ENCODE measurements at places on chromosomes 4 and X. TPM values are rescaled to one million over a fixed set of nuclear protein-coding genes. Genes with fewer than 3 reads are reported as not detected.

DNA sequence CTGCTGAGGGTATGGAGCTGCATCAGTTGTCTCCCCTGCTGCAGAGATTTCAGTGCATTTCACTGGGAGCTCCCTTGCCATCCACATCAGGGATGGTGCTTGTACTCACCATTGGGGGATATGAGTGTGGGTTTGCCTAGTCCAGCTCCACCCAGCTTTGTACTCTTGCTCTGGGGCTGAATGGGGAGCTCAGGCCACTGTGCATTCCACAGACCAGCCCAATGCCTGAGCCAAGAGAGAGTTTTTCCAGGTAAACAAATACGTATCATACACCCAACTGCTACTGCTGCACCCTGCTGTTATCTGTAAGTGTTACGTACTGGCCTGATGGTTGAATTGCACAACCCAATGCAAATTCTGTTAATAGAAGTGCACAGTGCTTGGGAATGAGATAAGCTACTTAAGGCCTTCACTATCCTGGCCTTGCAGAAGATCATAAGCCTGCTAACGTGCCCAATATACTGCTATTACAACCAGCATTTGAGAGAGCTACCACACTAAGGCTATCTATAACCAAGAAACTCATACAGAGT, 205.0 kb upstream of the DMD start:
- no peak for DNase-seq

The SLC9B1 gene
- total RNA-seq, result 1.4 TPM

The CHRNA9 gene
- total RNA-seq, result 0.75 TPM

- no peak for DNase-seq
These were observed 77.1 kb downstream of the ZFYVE28 start for GRCh38 chr4:2341261-2341841.

DNA sequence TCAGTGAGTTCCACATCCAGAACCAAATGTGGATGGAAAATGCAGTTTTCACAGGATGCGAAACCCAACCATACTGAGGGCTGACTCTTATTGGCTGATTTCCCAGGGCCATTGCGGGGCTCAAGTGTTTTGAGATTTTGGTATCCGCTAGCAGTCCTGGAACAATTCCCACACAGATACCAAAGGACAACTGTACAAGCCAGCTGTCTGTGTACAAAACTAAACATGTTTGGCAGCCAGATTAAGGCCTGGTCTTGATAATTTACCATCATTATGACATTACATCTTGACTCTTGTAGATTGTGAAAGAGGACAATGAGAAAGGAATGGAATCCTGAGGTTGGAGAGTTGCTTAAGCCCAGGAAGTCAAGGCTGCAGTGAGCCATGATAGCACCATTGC, 121.9 kb downstream of the DKK2 start:
- no peak for DNase-seq

DNA sequence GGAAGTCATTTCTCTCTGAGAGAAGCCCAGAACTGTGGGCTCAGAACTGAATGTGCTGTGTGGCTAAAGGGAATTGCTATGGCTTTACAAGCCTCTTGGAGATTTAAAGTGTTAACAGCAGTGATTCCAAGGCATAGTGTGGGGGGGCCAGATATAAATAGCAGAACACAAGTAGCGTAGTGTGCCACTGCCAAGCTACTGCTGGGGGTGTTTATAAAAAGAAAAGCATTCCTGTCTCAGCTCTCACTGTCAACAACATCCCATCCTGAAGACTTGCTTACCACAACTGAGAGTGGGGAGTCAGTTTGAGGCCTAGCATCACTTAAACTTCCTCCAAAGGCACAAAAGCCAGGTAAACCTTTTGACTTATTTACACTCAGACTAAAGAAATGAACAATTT, at the start of gene ART3:
Gene ART3 (plus strand): TSS at position 242 of the 400 bp plus-strand sequence. CDS start 1,181 bp downstream, outside the sequence.
- DNase-seq, result no peak

The CHRDL1 gene
- total RNA-seq, result 2.6 TPM

The CXCL6 gene
- total RNA-seq, result 1.2 TPM

The ADH7 gene
- total RNA-seq, result not detected

The AVPR2 gene
- not detected for total RNA-seq

DNA sequence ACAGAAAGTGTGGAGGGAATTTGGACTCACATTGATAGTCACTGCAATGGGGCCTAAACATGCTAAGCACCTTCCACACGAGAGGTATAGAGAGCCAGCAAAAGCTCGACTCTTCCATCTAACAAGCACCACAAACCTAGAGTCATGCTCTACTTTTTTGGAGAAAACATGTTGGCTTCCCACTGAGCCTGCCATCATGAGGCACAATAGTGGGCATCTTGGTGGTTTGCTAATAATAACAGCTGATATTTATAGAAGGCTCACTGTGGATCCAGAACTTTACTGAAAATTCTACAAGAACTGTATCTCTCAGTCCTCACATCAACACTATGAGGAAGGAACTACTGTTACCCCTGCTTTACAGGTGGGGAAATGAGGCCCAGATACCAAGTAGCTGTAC, 26.6 kb downstream of the MAML3 start:
- no peak for DNase-seq
